Fibroblast of the aortic adventitia (primary cell): ENCODE measurements at places on chromosomes 1 and 21.

DNA sequence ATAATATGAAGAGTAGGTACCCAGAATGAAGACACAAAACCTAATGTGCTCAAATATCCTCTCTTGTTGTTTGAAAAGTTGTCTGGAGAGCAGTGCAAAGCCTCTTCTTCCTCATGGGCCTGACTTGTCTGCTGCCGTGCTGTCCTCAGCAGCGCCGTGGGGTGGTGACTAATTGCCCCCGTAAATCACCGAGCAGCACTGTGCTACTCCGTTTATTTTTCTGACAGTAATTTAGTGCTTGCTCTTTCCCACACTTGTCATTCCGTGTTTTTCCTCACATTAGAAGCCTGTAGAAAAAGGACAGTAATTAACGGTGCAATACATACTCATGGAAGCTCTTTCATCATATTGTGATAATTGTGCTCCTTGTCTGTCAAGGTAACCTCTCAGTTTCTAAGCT, 114.8 kb upstream of the BARHL2 start:
- DNase-seq: no peak

DNA sequence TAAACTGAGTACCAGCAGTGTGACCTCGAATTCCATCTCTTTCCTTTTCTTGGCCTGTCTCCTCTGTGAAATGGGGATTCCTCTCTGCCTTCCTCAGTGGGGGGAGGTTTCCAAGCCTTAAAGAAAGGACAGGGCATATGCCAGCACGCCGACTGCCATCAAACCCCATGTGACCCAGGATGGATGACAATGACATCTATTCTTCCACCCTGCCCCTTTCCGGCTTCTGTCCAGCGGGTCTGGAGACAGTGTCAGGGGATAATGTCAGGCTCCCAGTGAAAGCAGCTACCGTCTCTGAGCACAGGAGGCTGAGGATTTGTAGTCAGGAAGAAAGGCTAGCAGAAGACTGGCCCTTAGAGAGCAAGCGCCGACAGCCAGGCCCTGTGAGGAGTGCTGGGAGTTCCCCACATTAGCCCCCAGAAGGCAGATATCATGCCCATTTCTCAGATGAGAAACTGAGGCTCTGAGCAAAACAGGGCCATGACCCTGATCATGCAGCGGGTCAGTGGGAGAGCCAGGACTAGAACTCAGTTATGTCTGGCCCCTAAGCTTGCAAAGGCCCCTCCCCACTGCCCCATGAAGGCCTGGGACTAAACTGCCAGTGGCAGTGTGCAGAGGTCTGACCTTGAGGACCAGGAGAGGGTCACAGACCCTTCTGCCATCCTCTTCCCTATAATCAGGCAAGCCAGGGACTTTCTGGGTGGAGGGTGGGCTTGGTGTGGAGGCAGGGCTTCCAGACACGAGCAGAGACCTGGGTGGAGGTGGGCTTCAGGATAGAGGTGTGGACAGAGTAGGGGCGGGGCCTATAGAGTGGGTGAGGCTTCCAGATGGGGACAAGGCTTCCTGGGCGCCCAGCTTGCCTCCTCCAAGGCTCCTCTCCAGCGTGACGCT, 30.1 kb downstream of the CDCA8 start:
- DNase-seq: no peak

- no peak for DNase-seq
Measured at GRCh38 chr21:36757196-36757595, 58.3 kb downstream of the SIM2 start.

- peak; percentile 99 for DNase-seq
Measured at GRCh38 chr1:201769966-201770365, 59.0 kb upstream of the IPO9 start.

- DNase-seq: no peak
Measured at GRCh38 chr1:201430776-201431175, 9.2 kb upstream of the TNNI1 start.
